Frontal cortex (tissue), 4 donors: ENCODE measurements at places on chromosomes 2 and 18. TPM values are rescaled to one million over a fixed set of nuclear protein-coding genes. Genes with fewer than 3 reads are reported as not detected.

GRCh38 chr2:24972315-24972961, 683 bp upstream of the DNAJC27 start:
- peak; percentile 18 for DNase-seq

Gene IL36RN
- total RNA-seq: not detected

Gene ZBTB7C
- total RNA-seq: 1.6 TPM

Gene ATP6V1B1
- total RNA-seq: not detected

- no peak for DNase-seq
Measured at GRCh38 chr2:24617424-24617823, 126.4 kb downstream of the NCOA1 start.

Gene MRPS5
- 40.8 TPM for total RNA-seq

Gene SRD5A2
- total RNA-seq: not detected

- DNase-seq: no peak
Measured at GRCh38 chr2:129929321-129930290, 49.9 kb upstream of the RAB6C start.

GRCh38 chr2:168896783-168897182, 4.3 kb upstream of the G6PC2 start:
- DNase-seq: no peak

DNA sequence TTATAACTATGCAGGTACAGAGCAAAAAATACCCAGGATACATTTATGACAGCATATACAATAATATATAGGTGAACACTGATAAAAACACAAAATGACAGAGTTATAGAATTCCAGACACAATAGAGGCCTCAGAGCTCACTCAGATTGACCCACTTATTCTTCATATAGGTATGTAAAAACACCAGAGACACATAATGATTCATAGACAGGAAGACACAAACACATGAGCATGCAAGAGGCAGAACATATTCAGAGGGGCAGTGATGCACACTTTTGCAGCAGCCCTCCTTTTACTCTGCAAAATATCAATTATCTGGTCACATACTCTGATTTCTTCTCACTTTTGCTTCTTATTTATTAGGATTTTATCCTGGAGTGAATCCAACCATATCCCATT, 633.3 kb upstream of the ACVR2A start:
- DNase-seq: no peak

Gene MROH2A
- total RNA-seq: not detected

GRCh38 chr18:61683856-61684255, 209.0 kb downstream of the RNF152 start:
- DNase-seq: no peak

DNA sequence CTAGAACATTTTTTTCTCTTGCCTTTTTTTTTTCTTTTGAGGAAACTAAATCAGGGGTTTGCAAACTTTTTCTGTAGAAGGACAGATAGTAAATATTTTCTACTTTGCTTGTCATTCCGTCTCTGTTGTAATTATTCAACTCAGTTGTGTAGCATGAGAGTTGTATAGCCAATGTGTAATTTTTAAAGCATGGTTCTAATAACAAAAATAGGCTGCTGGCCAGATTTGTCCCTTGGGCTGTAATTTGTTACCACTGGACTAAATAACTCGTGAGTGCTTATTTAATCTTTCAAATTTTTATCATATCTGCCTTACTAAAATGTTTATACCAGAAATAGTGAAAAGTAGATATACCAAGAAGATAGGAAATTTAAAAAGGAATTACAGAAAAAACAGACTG, 43.0 kb downstream of the CCDC148 start:
- DNase-seq: no peak

DNA sequence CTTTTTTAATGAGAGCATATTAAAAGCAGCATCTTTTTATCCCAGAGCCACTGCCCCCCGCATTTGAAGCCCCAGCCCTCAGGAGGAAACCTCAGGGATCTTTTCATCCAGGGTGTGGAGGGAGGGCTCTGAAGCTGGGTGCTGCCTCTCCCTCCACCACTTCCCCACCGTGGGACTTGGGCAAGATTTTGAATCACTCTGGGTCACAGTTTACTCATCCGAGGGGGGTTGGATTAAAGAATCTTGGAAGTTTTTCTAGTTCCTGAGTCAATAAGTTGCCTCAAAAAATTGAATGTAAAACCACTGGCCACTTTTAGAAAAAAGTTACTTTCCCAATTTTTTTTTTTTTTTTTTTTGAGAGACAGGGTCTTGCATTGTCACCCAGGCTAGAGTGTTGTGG, 62.0 kb upstream of the ANKRD44 start:
- no peak for DNase-seq

- no peak for DNase-seq
Measured at GRCh38 chr2:88927128-88927527, 235.7 kb downstream of the RPIA start.

- no peak for DNase-seq
Measured at GRCh38 chr2:34004936-34005335, 405.8 kb upstream of the FAM98A start.

Gene KIF1A
- total RNA-seq: 146 TPM

Gene ZNF385B
- total RNA-seq: 7.7 TPM

Gene LPIN2
- total RNA-seq: 28.5 TPM

- no peak for DNase-seq
Measured at GRCh38 chr2:54525321-54525720, 69.2 kb downstream of the SPTBN1 start.

- no peak for DNase-seq
Measured at GRCh38 chr2:153589586-153589985, 111.0 kb upstream of the RPRM start.

- no peak for DNase-seq
Measured at GRCh38 chr2:1644427-1644826, 99.9 kb downstream of the PXDN start.

DNA sequence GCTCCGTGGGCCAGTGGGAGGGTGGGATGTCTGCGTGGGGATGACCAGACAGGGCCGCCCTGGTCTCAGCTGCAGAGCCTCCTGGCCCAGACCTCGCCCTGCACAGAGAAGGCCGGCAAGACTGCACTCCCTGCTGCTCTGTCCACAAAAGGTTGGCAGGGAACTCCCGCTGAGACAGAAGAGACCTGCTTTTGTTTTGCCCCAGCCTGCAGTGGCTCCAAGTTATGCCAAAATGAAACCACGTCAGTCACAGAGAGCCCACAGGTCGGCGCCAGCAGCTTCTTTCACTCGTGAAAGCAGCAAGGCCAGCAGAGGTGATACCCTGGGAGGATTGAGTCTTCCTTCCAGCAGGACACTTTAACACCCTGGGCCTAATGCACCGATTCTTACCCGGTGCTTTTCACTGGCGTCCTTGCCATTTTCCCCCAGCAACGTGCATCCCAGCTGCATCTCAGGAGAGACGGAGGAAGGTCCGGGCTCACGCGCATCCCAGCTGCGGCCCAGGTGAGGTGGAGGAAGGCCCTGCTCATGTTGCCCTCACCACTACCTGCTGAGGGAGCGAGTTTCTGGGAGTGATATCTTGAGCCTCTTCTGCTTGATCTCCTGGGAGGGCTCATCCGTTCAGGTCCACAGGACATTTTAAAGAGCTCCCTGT, 22.1 kb upstream of the CTDP1 start:
- DNase-seq: no peak

DNA sequence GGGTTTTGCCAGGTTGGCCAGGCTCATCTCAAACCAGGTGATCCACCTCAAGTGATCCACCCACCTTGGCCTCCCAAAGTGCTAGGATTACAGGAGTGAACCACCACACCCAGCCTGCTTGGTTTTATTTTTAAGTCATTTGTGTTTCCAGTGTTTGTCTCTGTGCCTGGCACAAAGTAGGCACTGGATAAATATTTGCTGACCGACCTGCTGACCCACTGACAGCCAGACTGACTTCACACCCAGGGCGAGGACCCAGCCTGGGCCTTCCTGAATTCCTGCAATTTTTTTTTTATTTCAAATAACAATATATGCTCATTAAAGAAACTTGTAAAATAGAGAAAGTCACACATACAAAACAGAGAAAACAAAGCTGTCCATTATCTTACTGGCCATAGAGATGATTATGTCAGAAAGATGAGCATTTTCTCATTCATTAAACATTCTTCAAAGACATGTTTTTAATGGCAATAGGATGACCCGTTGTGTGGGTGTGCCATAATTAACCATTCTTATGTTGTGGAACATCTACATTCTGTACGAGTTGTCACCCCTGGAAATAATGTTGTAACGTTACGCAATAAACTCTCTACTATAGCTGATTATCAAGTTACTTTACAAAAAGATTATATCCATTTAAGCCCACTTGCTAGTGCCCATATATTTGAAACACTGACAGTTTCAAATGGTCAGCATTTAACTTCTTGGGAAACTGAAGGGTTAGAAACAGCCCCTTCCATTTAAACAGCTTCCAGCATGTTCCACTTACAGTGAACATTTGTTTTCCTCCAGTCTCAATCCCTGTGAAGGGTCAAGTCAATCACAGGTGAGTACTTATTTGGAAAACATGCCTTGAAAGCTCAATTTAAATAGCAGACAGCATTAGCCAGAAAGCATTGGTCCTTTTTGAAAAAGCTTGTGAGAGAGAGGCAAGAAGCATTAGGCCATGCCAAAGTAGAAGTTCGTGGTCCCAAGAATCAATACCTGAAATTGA, 25.7 kb upstream of the GATA6 start:
- no peak for DNase-seq

DNA sequence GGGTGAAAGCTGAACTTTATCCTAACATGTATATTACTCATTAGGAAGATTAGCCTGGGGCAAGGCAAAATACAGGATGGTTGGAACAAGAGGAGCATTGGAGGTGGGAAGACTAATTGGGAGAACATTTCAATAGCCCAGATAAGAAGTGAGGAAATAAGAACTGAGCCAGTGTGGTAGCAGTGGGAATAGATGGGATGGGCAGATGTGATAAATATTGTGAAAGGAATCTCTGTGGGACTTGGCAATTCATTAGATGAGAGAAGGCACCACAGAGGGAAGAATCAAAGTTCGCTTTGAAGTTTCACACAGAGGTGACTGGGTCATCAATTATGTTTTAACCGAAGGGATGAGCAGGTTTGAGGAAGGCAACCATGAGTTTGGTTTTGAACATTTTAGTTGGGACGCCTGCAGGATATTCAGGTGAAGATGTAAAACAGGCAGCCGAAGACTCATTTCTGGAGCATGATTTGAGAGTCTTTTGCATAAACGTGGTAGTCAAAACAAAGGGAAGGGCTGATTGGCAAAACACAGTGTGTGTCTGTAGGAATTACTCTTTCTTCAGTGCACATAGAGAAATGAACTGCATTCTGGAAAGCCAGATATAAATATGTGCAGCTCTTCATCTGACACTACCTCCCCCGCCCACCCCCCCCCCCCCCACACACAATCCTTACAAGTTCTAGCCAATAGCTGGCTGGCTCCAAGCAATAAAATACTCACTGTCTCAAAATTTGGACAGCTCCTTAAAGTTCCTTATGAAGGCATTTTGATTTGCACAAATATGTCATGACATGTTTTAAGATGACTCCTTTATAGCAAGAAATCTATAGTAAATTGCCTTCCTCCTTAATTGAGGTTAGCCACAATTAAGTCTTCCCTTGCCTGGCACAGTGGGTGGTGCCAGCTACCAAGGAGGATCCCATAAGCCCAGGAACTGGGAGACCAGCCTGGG, 1.9 kb upstream of the SLC1A4 start:
- peak; percentile 27 for DNase-seq

- DNase-seq: no peak
Measured at GRCh38 chr2:53378791-53379190, 388.8 kb upstream of the CHAC2 start.

- DNase-seq: no peak
Measured at GRCh38 chr2:41859615-41860514, 188.0 kb upstream of the PKDCC start.

Gene MOGAT1
- not detected for total RNA-seq

DNA sequence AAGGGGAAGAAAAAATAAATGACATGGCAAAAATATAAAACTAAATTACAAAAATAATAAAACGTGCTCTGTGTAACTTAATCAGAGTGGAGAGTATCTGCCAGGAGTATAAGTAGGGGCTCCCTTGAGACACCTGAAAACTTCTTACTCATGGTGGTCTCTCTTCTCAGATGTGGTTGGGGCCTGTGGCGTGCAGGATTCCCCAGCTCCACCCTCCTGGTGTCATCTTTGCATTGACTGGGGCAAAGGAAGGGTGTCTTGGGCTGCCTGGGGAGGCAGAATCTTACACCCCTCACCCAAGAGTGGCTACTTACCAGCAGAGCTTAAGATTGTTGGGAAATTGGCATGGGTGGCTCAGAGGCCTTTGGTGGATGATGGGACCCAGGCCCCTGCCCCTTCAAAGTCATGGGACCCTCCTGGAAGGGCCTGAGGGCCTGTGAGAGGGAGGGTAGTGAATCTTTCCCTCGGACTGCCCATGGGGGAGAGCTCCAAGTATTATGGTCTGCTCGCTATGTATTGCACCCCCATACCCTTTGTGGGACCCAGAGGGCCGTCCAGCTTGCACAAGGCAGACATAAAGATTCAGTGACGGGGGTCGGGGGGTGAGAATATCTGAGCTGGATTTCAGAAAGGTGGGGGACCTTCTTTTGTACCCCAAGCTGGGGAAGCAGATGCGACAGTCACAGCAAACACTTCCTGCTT, 6.9 kb upstream of the TRAF3IP1 start:
- no peak for DNase-seq

GRCh38 chr2:161135951-161136593, 24.2 kb upstream of the TANK start:
- DNase-seq: no peak

Gene GPR55
- total RNA-seq: not detected

DNA sequence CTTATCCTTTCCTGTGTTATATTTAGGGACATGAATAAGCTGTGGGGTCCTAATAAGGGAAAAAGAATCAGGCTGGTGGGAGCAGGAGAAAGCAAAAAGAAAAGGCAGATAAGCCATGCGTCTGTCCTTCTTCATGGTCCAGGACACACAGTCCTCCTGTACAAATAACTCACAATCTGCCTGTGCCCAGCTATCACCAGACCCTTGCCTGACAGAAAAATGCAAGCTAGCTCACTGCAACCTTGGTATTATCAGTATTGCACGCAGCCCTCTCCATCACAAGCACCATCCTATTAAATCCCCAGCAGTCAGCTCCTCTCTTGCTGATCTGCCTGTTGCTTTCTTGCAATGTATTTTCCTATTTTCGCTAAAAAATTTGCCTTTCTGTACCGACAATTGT, 78.0 kb downstream of the NEURL3 start:
- no peak for DNase-seq

Gene EGR4
- total RNA-seq: not detected

Gene EDAR
- total RNA-seq: under 0.01 TPM

- peak; percentile 3 for DNase-seq
Measured at GRCh38 chr2:163182764-163183354, 344.3 kb upstream of the KCNH7 start.

- no peak for DNase-seq
Measured at GRCh38 chr18:1026930-1027329, 122.3 kb downstream of the ADCYAP1 start.

DNA sequence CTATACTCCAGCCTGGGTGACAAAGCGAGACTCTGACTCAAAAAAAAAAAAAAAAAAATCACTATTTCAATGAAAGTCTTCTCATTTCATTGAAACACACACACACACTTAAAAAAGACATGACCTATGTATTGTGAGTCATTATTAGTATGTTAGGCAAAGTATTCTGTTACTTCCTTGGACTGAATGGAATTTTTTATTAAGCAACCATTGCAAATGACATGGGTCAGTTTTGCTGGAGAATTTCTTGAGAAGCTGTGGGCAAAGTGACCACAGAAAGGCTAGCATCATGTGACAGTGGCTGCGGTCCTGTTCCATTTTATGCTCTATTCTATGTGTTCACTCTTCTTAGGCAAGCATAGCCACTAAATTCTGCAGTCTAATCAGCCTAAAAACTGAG, 695.7 kb downstream of the TDRD15 start:
- no peak for DNase-seq

Gene SERPINB5
- under 0.01 TPM for total RNA-seq

Gene EVA1A
- 0.41 TPM for total RNA-seq
